Gastroesophageal sphincter (tissue), 4 donors: ENCODE measurements at places on chromosomes 16 and 17. TPM values are rescaled to one million over a fixed set of nuclear protein-coding genes. Genes with fewer than 3 reads are reported as not detected.

NXPH3 gene
- 24.4 TPM for total RNA-seq

SOCS1 gene
- 7.3 TPM for total RNA-seq

ACSM2A gene
- total RNA-seq = not detected

NPIPB6 gene
- total RNA-seq = not detected

CDRT15L2 gene
- total RNA-seq = not detected

CCDC78 gene
- total RNA-seq = not detected

KCTD19 gene
- 0.13 TPM for total RNA-seq

DOC2A gene
- total RNA-seq = 0.78 TPM

PDPK1 gene
- total RNA-seq = 32.6 TPM

ENPP7 gene
- not detected for total RNA-seq

KREMEN2 gene
- not detected for total RNA-seq

SLC5A10 gene
- not detected for total RNA-seq

C16orf54 gene
- total RNA-seq = 1.8 TPM

ITGB4 gene
- 66.3 TPM for total RNA-seq

ABCC12 gene
- not detected for total RNA-seq

MARVELD3 gene
- not detected for total RNA-seq

MED13 gene
- total RNA-seq = 56.4 TPM

WNT3 gene
- total RNA-seq = 0.62 TPM

ABCA6 gene
- 133 TPM for total RNA-seq

TBC1D3C gene
- total RNA-seq = not detected

DRC7 gene
- not detected for total RNA-seq

C17orf107 gene
- total RNA-seq = 0.62 TPM

SLC9A5 gene
- 0.93 TPM for total RNA-seq

PPL gene
- total RNA-seq = 82.5 TPM

PRCD gene
- total RNA-seq = 1.8 TPM

EVPLL gene
- total RNA-seq = not detected

USP22 gene
- 106 TPM for total RNA-seq

RNF112 gene
- total RNA-seq = 3.7 TPM

TEKT1 gene
- total RNA-seq = 0.27 TPM

LUC7L3 gene
- 41.5 TPM for total RNA-seq

C17orf50 gene
- total RNA-seq = not detected

APOH gene
- not detected for total RNA-seq

FBXL16 gene
- total RNA-seq = 0.27 TPM

HEATR9 gene
- not detected for total RNA-seq

ICAM2 gene
- total RNA-seq = 7.2 TPM

GP1BA gene
- total RNA-seq = not detected

WSCD1 gene
- 5.0 TPM for total RNA-seq

ABCC6 gene
- total RNA-seq = 0.93 TPM

NXN gene
- total RNA-seq = 52.3 TPM

UTS2R gene
- total RNA-seq = not detected

DPH1 gene
- 35.6 TPM for total RNA-seq

SOST gene
- not detected for total RNA-seq

TMEM100 gene
- total RNA-seq = 63.8 TPM

C16orf78 gene
- not detected for total RNA-seq

XAF1 gene
- total RNA-seq = 11.0 TPM

CD7 gene
- total RNA-seq = not detected

TMEM235 gene
- not detected for total RNA-seq

HOXB4 gene
- 3.0 TPM for total RNA-seq

CACNA1G gene
- total RNA-seq = 0.15 TPM

TP53TG3C gene
- total RNA-seq = not detected

GCGR gene
- total RNA-seq = not detected

CCDC154 gene
- total RNA-seq = not detected

MT3 gene
- total RNA-seq = 3.6 TPM

UNKL gene
- total RNA-seq = 14.0 TPM

KRT24 gene
- not detected for total RNA-seq

DCTN5 gene
- 56.5 TPM for total RNA-seq

ADAM11 gene
- total RNA-seq = 4.2 TPM

NOXO1 gene
- not detected for total RNA-seq

UBALD2 gene
- 8.8 TPM for total RNA-seq
